Testis (tissue), 5 donors: ENCODE measurements at places on chromosomes 7 and 10. TPM values are rescaled to one million over a fixed set of nuclear protein-coding genes. Genes with fewer than 3 reads are reported as not detected.
A peak's percentile ranks its signal among the peaks of the same experiment; 100 is the strongest.

Gene RAMP3
- 17.0 TPM for total RNA-seq

Gene NPY
- not detected for total RNA-seq

Gene IDI2
- 1.1 TPM for total RNA-seq

Gene PON1
- total RNA-seq: 1.2 TPM

Gene LFNG
- total RNA-seq: 18.3 TPM

Gene GBX1
- total RNA-seq: 2.9 TPM

Gene HYAL4
- total RNA-seq: 6.8 TPM

Gene CLCN1
- 1.1 TPM for total RNA-seq

- no peak overlapping the region for H3K4me3 ChIP-seq
- no peaks in the 10 kb centered on the region for H3K4me1 ChIP-seq
- no peaks in the 10 kb centered on the region for H3K27me3 ChIP-seq
- H3K36me3 ChIP-seq: no peaks in the 10 kb centered on the region
- H3K27ac ChIP-seq: no peak overlapping the region
Measured at GRCh38 chr10:70982443-70982842, 94.1 kb upstream of the PCBD1 start.

- DNase-seq: peak; percentile 34
- H3K27me3 ChIP-seq: no peaks in the 10 kb centered on the region
- H3K4me3 ChIP-seq: no peak overlapping the region
- peaks cover 29% of the 10 kb centered on the region for H3K4me1 ChIP-seq
- no peaks in the 10 kb centered on the region for H3K36me3 ChIP-seq
Measured at GRCh38 chr7:111138193-111138569, 47.3 kb downstream of the LRRN3 start.

- H3K27ac ChIP-seq: no peak overlapping the region
- DNase-seq: no peak
- no peaks in the 10 kb centered on the region for H3K36me3 ChIP-seq
- no peaks in the 10 kb centered on the region for H3K4me1 ChIP-seq
- H3K27me3 ChIP-seq: no peaks in the 10 kb centered on the region
Measured at GRCh38 chr7:42945821-42946626, 13.8 kb downstream of the MRPL32 start.

GRCh38 chr7:70267381-70268120, 669.3 kb downstream of the AUTS2 start:
- no peak overlapping the region for H3K27ac ChIP-seq
- no peak overlapping the region for H3K4me3 ChIP-seq
- no peak for DNase-seq

DNA sequence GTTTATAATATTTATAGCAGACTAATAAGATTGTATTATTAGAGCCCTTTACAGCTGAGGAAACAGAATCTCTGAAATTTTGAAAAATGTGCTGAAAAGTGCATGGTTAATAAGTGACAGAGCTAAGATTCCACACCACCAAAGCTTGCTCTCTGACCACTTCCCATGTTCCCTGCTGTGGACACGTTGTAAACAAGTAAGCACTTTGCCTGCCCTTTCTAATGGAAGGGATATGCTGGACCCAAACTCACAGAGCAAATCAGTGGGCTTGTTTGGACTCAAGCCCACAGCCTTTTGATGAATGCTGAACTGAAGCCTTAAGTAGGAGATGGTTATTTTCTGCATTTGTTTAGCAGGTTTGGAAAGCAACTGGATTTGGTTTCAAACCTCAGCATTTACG, 214.0 kb upstream of the TMEM72 start:
- no peaks in the 10 kb centered on the region for H3K36me3 ChIP-seq
- no peaks in the 10 kb centered on the region for H3K27me3 ChIP-seq
- no peak for DNase-seq
- H3K4me1 ChIP-seq: no peaks in the 10 kb centered on the region
- H3K4me3 ChIP-seq: no peak overlapping the region
- no peak overlapping the region for H3K27ac ChIP-seq

DNA sequence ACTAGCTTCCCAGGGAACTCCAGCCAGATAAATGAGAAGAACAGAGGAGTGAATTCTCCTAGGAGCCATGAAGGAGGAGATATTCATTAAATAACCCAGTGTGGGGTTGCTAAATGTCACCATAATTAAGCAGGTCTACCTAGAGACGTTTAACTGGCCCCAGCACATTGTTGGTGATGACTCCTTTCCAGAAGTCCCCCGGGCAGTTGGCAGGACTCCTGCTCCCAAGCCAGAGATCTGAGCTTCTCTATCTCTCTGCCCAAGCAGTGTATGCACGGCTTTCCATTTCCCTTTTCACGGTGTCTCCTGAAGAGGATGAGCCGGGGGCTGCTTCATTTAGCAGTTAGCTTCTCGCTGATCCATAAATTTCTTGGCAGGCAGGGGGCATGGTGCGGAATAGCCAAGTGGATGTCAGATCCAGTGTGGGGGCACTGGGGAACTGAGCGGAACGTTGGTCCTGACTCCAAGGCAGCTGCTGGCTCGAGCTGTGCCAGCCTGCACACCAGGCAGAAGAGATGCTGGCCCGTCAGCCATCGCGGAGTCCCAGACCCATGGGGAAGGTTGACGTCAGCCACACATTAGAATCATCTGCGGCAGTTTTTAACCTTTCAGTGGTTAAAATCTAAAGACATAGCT, 142.0 kb upstream of the NPY start:
- DNase-seq: no peak
- no peak overlapping the region for H3K27ac ChIP-seq
- H3K36me3 ChIP-seq: no peaks in the 10 kb centered on the region
- H3K4me1 ChIP-seq: no peaks in the 10 kb centered on the region
- H3K4me3 ChIP-seq: no peak overlapping the region

DNA sequence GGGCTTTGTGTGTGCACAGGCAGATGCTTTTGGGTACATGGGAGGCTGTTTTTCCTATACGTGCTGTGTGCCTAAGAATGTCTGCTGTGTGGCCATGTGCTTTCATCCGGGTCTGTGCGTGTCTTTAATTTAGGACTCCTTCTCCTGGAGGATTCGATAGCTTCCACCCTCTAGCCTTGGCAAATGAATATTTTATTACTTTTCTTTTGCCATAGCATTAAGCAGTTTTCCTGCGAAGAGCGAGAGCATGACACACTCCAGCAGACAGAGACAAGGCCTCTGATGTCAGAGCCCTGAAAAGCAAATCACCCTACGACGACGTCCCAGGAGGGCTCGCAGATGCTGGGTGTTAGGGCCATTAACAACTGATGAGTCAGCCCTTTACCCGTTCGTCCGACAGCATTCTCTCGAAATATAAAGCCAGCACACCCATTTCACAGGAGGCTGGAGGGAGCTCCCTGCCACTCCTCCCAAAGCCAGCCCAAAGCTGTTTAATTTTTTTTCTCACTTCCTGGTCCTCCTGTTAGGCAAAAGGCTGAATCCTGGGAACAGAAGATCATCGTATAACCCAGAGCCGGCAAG, 311.3 kb upstream of the ZMIZ1 start:
- H3K4me3 ChIP-seq: no peak overlapping the region
- no peaks in the 10 kb centered on the region for H3K36me3 ChIP-seq
- H3K27me3 ChIP-seq: no peaks in the 10 kb centered on the region
- H3K27ac ChIP-seq: no peak overlapping the region

- DNase-seq: no peak
- no peaks in the 10 kb centered on the region for H3K36me3 ChIP-seq
- no peaks in the 10 kb centered on the region for H3K4me1 ChIP-seq
- H3K27me3 ChIP-seq: no peaks in the 10 kb centered on the region
- no peak overlapping the region for H3K27ac ChIP-seq
- H3K4me3 ChIP-seq: no peak overlapping the region
Measured at GRCh38 chr10:66472156-66472555, 453.7 kb upstream of the LRRTM3 start.
